ENCODE measurements at places on chromosomes 7 and 10.

- DNase-seq: no peak
These were observed 376.0 kb downstream of the CTNNA3 start for GRCh38 chr10:67319976-67320375.

- DNase-seq: no peak
These were observed 70.2 kb upstream of the PDE1C start for GRCh38 chr7:32140210-32140939.

DNA sequence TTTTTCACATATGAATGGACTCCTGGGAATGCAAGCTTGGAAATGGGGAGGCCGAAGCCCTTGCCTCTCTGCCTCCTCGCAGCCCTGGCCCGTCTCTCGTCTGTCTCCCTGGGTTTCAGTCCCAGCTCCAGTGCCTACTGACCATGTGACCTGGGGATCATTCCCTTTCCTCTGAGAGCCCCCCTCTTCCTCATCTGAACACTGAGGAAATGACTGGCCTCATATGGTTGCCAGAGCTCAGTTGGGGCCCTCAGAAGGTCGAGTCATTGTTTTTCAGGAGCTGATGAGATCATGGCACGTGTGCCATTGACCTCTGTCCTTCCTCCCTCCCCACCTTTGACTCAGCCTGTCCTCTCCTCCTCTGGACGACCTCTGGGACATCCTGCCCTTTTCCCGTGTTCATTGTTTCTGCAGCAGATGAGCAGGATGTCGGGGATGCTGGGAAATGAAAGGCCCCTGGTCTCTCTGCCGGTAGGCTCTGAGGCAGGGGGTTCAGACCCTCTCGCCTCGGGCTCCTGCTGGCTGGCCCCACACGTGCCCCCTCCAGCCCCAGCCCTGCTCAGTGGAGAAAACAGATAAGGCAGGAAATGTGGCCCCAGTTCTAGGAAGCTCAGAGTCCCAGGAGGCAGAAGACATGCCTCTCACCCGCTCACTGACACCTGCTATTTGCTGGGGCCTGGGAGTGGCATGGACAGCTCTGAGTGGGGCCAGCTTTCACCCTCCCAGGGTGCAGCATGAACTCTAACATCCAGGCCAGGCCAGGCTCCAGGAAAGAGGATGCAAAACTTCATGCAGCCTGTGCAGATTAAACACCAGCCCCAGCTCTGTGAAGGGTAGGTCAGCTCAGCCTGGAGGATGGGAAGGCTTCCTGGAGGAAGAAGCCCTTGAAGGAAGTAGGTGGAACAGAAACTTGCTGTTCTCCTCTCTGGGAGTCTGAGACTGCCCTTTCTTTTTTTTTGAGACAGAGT is 8.3 kb upstream of the PPP1R35 start:
- no peak for DNase-seq

- no peak for DNase-seq
These were observed 125.2 kb downstream of the UBE2H start for GRCh38 chr7:129827467-129827990.

GRCh38 chr7:5997210-5997808 is 11.5 kb downstream of the PMS2 start:
- peak; percentile 8 for DNase-seq

- DNase-seq: no peak
These were observed 11.3 kb upstream of the SGPL1 start for GRCh38 chr10:70804421-70804808.

- DNase-seq: no peak
These were observed at the start of gene NSUN5 for GRCh38 chr7:73308665-73309214. NSUN5 (minus strand) TSS chr7:73308826; CDS start chr7:73308790, 36 bp downstream.

DNA sequence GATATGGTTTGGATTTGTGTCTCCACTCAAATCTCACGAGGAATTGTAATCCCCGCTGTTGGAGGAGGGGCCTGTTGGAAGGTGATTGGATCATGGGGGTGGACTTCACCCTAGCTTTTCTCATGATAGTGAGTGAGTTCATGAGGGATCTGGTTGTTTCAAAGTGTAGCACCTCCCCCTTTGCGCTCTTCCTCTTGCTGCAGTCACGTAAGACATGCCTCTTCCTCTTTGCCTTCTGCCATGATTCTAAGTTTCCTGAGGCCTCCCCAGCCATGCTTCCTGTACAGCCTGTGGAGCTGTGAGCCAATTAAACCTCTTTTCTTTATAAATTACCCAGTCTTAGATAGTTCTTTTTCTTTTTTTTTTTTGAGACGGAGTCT is 17.1 kb downstream of the CDNF start:
- DNase-seq: no peak

DNA sequence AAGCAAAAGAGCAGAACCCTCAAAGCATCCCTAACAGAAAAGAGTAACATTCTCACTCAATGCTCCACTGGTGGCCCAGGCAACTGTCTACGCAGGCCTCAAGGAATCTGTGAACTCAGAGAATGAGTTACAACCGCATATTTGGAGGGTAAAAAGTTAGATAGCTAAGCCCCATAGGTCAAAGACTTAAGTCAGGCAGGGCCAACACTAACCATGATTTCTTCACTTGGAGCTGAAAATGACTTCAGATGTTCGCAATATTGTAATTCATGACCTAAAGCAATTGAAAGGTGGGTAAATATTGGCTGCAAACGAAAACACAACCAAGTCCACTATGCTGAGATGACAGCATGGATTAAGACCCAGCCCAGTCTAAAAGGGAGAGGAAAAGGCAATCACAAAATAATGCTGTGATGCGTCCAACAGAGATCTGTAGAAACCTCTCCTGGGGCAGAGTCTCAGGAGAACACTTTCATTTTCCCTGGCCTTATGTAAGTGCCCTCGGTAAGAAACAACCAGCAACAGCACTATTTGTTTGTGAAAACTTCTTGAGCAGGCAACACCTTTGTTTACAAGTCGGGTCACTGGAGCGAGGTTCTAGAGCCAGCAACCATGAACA is 176.5 kb downstream of the TNS3 start:
- DNase-seq: no peak

DNA sequence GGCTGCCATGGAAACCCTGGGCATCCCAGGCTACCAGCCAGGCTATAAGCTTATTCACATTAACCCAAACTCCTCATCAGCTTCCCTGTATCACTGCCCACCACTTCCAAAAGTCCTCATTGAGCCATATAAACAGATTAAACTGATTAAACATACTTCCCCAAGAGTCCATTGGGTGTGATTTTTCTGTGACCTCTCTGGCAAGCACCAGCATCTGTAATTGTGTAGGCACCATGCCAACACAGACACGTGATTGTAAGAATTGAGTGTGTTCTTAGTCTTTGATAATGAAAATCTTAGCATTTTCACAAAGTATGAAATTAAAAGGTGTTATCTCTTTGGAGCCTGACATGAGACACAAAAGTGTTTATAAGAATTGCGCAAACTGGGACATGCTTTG is 679.3 kb downstream of the TYW1 start:
- DNase-seq: no peak

- DNase-seq: no peak
These were observed 167.3 kb downstream of the CALCR start for GRCh38 chr7:93407239-93407638.

DNA sequence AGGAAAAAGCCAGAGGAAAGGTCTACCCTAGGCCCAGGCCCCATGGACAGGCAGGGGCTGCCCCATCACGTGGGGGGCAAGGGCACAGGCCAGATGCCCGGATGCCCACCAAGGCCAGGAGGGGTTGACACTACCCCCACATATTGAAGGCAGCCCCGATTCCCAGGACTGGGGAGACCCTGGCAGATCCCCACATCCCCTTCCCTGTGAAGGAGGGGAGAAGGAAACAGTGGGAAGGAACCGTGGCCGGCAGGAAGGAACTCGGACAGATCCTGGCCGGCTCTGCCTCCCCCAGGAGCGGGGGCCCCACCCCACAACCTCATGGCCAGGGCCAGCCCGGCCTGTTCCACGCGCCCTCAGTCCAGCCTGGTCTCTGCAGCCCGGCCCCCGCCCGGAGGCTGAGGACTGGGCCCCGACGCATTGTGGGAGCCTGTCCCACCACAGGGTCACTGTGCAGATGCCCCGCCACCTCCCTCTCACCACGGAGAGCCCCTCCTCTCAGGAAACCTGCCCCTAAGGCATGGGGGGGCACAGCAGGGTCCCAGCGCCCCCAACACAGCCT is 41.3 kb downstream of the PAPOLB start:
- DNase-seq: no peak

GRCh38 chr7:108077709-108078108 is 52.5 kb downstream of the LAMB4 start:
- DNase-seq: no peak

GRCh38 chr7:27111751-27112277 is 9.3 kb upstream of the HOXA2 start:
- DNase-seq: no peak

DNA sequence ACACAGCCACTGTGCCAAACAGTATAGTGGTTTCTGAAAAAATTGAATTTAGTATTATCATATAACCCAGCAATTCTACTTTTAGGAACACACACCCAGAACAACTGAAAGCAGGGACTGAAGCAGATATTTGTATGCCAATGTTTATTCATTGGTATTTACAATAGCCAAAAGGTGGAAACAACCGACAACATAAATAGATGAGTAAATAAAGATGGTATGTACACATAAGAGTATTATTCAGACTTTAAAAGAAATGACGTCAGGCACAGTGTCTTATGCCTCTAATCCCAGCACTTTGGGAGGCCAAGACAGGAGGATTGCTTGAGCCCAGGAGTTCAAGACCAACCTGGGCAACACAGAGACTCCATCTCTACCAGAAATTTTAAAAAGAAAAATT is 7.2 kb downstream of the CDCA7L start:
- DNase-seq: no peak

DNA sequence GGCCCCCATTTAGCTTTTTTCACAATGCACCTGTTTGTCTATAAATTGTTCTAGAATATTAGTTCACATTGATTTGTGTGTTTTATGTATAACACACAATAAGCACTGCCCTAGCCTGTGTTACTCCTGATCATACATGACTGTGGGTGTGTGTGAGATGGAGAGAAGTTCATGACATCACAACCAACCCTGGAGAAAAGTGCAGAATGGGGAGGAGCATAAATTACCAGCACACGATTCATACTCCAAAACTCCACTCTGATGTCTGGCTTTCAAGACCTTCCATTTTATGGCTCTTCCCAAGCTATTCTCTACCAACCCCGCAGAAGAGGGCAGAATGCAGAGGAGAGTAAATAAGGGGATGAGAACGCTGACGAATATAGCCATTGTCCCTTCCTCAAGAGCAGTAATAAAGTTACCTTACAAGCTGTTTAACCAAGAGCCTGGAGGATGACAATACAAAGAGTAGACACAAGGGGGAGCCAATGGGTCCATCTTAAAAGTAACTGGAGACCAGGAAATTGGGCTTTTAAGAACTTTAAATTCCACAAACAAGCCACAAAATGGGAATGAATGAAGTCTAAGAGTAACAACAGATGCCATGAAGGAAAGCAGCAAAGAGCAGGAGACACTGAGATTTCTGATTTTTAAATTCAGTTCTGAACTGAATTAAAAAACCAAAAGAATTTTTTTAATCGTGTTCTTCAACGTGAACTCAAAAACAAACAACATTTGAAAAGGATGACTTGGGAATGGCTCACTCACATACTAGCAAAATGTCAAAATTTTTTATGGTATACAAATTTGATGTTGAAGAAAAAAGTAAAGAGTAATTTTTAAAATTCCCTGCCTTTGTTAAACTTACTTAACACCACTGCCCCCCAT is 159.6 kb downstream of the PARD3 start:
- DNase-seq: peak; percentile 21

DNA sequence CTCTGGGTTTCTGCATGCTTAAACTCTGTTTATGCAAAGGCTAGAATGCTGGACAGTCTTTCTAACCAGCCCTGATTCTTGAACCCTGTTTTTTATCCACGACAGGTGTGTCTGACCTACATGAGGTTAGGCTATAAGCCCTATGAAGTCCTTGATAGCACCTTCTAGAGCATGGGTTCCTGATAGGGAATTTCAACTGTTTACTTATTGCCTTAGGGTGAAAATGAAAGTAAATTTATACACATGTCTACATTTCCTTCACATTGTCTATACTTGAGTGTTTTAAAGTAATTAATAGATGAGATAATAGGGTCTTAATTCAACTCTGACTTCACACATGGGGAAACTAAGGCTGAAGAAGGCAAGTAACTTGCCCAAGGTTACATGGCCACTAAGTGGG is 35.5 kb downstream of the ADRA2A start:
- no peak for DNase-seq

DNA sequence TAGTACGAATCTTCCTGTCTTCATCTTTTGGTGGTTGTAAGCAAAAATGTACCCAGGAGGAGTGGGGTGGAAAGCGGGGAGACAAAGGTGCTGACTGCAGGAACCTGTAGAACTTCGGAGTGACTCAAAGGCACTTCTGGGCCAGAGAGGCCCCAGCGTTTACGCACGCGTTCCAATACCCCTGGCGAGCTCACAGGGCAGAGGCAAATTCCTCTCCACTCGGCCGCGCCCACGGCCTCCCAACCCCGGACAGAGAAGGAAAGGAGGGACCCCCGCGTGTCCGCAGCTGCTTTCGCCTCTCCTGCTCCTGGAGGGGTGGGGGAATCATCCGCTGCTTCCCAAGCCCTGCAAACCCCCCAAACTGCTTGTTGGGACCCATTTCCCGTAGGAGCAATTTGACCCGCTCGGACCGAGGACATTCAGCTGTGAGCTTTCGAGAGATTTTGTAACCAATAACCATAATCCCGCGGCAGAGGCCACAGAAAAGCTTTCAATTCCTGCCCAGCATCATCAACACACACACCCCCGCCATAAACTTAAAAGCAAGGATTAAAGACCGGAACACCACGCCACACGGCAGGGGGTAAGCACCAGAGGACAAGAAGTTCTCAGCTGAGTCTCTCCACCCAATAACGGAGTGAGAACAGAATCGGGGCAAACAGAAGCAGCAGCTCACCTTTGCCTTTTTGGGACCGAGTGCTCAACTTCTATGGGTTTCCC is 2.3 kb downstream of the IGF2BP3 start:
- no peak for DNase-seq

GRCh38 chr10:35359056-35359455 is 22.7 kb downstream of the CCNY start:
- DNase-seq: no peak

DNA sequence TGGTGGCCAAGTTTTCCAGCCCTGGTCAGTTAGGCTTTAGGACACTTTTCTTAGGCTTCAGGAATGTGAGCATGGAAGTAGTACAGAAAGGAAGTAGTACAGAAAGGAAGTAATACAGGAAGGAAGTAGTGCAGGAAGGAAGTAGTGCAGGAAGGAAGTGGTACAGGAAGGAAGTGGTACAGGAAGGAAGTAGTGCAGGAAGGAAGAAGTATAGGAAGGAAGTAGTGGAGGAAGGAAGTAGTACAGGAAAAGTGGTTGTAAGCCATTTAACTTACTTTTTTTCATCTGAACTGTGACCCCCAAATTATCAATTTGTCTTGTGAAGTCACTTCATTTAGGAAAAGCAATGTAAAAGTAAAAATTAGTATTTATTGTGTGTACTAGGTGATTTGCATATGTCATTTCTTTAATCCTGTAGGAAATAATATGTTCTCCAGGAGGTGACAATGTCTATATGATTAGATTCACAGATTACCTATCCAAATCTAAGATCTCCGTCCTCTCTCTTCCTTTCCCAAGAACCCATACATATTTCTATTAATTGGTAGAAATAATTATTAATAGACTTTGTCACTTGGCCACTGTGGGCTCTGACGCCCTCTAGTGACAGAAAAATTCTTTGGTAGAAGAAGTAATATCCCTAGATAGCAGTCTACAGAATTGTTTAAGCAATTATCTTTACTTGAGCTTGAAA is 3.9 kb upstream of the FAS start:
- no peak for DNase-seq

Data from NCI-H446 treated with DMSO at 0.1 percent for 48 hours (cell line).